T-helper 2 cell (primary cell): ENCODE measurements at places on chromosomes 4 and X.

DNA sequence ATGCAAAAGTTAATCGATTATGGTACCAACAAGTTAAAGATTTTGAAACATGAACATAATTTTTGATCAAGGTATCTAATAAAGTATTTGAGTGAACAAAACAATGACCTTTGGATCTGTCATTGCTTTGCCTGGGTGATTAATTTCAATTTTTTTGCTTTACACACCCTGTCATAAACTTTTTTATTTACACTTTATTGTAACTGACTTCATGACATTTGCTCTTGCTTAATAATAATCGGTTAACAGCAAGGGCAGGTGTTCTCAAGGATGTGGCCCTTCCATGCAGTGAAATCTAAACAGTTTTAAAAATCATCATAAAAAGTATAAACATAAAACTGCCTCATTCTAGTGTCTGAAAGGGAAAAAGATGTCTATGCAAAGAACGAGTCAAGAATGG is 24.1 kb downstream of the ATOH1 start:
- DNase-seq = no peak

GRCh38 chr4:73741750-73742489 is 1.6 kb downstream of the CXCL8 start:
- DNase-seq = no peak

DNA sequence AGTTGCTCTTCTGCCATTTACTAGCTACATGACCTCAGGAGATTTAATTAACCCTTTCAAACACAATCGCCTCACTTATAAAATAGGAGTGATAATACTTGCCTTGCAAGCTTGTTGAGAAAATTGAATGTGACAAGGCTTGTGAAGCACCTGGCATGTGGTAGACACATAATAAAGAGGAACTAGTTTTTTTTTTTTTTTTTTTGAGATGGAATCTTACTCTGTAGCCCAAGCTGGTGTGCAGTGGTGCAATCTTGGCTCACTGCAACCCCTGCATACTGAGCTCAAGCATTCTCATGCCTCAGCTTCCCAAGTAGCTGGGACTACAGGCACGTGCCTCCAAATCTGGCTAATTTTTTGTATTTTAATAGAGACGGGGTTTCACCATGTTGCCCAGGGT is 73.7 kb upstream of the STIM2 start:
- no peak for DNase-seq

DNA sequence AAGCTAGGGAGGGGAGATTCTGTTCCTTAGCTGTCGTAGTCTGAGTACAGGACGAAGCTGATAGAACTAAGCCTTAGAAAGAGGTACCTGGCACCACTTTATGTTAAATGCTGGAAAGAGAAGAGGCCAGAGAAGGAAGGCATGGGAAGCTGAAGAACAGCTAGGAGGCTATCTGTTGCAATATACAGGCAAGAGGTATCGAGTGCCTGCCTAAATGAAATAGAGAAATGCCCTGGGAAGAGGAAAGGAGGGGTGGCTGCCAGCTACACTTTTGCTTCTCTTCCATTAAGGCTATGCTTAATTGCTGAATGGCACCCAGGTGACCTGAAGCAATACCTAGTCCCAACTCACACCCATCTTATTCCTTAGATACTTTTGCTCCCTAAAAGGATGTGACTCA is 380.4 kb upstream of the FGF13 start:
- no peak for DNase-seq

GRCh38 chr4:185285632-185286393 is 76.4 kb downstream of the SNX25 start:
- no peak for DNase-seq

GRCh38 chrX:46569621-46570020 is 3.9 kb upstream of the CHST7 start:
- no peak for DNase-seq

DNA sequence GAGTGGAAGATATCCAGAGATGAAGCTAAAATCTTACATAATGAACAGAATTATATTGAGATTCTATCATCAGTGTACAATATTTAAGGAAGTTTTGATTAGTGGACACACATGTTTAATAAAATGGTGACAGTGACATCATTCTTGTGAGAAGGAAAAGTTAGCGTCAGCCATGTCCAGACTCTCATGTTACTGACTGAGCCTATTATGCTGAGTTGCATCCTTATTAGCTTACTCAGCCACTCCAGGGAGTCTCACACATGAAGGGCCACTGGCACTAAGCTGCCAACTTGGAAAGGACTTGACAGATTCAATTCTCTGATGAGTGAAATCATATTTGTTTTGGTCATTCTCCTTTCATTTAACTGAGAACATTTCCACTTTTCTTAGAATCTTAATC is 170.6 kb downstream of the BANK1 start:
- DNase-seq = no peak

DNA sequence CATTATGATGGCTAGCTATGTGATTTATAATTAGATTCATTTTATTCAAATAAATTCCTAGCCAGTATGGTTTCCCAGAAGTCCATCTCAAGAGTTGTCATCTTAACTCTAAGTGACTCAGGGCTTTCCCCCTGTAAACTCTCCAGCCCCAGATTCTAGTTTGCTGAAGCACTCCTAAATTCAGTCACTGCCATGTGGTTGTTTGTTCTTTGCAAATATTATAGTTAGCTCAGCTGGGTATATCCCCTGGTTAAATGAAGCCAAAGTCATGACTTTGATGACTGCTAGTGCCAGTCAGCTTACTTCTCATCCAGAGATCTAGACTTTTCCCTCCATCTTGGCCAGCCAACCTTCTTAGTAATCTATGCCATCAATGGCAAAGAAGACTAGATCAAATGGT is 126.0 kb downstream of the GRIA3 start:
- DNase-seq = no peak

GRCh38 chr4:102387552-102388150 is 42.4 kb upstream of the SLC39A8 start:
- DNase-seq = no peak

DNA sequence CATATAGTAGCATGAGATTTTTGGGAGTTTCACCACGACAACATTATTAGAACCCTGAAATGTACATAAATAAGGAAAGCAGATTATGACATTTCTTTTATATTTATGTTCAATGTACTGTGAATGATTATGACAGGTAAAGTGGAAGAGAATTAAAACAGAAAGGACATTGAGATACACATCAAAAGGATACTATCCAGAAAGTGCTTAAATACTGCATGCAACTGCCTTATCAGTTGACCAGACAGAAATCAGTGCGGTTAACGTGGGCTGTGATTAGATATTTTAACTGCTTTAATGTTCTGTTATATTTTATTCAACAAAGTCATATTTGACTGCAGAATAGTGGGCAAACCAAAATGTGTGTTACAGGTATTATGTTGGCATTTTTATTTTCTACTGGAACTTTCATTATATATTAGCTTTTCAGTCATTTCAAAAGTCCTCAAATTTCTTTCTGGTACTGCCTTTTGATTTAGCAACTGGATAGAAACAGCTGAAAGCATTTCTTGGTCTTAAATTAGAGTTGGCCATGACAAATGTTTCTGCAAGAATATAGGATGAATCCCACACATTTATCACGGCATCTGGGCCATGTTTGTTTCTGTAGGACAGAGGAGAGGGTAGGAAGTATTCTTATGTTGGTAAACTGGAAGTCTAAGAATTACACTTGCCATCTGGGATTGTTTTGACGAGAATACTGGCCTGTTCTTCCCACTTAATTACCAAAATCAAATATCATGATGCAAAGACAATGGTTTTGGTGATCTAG is 255.2 kb downstream of the SLC39A8 start:
- DNase-seq = no peak

DNA sequence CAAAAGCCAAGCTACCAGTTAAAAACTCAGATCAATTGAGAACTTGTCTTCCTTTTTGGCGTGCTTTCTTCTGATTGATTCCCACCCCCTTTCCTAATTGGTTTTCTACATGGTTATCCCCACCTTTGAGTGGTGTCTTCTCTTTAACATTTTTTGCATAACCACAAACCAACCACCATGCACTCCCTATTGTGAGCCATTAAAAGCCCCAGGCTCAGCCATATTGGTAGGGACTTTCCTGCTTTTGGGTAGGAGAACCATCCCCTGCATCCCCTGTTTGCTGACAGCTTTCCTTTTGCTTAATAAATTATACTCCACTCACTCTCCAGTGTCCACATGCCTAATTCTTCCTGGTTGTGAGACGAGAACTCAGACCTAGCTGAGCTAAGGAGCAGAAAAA is 1651.4 kb upstream of the IGFBP7 start:
- DNase-seq = no peak

GRCh38 chr4:142551517-142552305 is 294.4 kb downstream of the INPP4B start:
- no peak for DNase-seq

- DNase-seq = no peak
Observed at GRCh38 chr4:166318810-166319525, 445.9 kb downstream of the TLL1 start.

GRCh38 chr4:80071604-80072227 is 1.3 kb downstream of the ANTXR2 start:
- DNase-seq = no peak

- DNase-seq = no peak
Observed at GRCh38 chr4:6404611-6405396, 67.6 kb downstream of the PPP2R2C start.

DNA sequence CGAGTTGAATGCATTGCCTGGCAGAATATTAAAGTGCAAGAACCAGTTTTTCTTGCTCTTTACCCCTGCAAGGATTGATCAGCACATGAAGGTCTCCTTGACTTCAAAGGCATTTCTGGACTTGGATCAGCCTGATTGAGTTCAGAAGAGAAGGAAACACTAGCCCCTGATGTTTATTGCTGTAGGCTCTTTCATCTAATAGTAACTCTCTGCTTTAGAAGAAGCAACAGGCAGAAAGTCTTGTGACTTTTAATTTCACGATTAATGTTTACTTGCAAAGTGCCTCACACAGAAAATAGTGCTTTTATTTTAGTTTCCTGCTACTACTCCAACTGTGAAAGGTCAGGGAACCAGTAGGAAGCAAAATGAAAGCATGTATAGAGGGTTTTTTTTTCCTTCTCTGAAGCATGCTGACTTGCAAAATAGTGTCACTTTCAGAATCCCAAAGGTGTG is 69.1 kb downstream of the PCDH7 start:
- DNase-seq = no peak

DNA sequence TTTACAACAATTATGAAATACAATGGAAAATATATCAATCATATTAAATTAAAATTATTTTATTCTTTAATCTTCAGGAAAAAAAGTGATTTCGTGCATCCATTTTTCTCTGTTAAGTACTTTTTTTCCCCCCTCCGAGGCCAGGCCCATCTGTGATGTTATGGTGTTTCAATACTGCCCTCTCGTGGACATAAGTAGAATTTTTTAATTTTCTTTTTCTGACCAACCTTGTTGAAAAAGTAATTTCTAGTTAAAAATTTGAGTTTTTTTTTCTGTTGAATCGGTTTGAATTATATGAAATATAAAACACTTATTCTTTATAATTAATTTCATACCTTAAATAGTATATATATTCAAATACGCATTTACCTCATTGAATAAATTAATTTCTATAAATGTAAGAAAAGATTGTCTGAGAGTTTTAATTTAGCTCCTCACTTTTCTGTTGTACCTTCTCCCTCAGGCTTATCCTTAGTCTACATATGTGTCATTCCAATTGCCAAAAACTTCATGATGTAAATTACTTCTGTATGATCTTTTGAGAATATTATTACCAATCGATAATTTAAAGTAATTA is 175.8 kb upstream of the TECRL start:
- no peak for DNase-seq

GRCh38 chrX:13752646-13753045 is 18.1 kb downstream of the OFD1 start:
- DNase-seq = no peak

GRCh38 chr4:128513664-128514484 is 226.3 kb upstream of the PGRMC2 start:
- no peak for DNase-seq

- DNase-seq = peak; percentile 1
Observed at GRCh38 chrX:74931214-74931613, 6.0 kb upstream of the NEXMIF start.

DNA sequence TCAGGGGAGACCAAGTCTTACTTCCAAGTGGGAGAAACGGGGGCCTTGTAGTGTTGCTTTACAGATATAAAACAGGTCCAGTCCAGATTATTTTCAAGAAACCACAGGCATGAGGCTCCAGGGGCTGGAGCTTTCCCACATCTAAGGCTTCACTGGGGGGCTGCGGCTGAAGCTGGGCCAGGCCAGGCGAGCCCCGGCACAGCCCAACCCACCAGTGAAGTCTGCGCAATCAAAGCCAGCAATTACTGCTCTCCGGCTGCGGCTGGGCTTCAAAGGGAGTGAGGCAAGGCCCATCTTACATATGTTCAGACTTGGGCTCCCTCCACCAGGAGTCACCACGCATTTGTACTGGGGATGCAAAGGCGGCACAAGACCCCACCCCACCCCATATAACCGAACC is 61.7 kb downstream of the HADH start:
- DNase-seq = no peak

DNA sequence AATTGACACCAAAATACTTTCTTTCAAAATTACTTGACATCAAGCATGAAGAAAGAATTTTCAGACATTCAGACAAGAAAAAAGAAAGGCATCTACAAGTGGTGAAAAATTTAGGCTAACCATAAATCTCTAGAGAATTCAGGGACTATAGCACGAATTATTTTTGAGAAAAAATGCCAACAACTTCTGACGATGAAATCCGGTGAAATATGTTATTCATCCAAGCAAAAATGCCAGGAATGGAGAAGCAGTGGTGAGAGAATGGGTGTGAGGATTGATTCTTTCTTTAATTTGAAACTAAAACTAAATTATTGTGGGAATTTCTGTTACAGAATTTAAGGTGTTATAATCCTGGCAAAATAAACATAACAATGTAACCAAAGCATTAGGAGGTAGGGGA is 69.4 kb upstream of the SORBS2 start:
- no peak for DNase-seq

- no peak for DNase-seq
Observed at GRCh38 chrX:51874123-51874522, 19.3 kb upstream of the MAGED1 start.
